ENCODE measurements at places on chromosomes 1 and 21.

GRCh38 chr1:232704694-232705680 lies 75.1 kb upstream of the SIPA1L2 start:
- peak; percentile 94 for DNase-seq

DNA sequence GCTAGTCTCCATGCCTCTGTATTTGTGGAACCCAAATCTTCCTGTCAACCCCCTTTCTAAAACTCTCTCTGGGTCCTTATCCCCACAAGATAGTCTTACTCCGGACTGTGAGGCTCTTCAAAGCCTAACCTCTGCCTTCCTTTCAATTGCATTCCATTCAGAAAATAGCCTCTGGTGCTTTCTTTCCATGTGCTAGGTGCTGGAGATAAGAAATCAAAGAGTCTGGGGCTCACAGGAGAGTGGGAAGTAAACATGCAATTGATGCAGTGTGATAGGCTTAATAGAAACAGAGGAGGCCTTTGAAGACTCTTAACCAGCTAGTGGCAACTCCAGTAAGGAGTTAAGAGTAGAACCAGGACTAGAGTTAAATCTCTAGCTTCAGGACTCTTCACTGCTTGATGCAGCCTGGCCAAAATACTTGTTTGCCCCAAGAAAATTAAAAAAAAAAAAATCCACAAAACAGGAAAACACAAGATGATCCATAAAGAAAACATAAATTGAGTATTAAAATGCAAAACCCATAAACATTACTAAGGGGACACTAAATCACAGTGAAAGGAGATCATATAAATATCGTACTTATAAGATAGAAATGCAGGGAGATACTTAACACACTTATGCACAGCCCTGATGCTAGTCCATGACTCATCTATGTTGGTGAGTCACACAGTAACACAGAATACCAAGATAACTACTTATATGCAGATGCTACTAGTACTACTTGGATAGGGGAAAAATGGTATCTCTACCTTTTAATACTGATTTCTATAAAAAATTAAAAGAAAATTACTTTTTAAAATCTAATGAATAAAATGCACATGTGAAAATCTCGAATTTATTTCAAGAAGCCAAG lies 341.5 kb downstream of the KCNH1 start:
- peak; percentile 69 for DNase-seq

GRCh38 chr1:245901037-245901436 lies 606.0 kb downstream of the SMYD3 start:
- no peak for DNase-seq

DNA sequence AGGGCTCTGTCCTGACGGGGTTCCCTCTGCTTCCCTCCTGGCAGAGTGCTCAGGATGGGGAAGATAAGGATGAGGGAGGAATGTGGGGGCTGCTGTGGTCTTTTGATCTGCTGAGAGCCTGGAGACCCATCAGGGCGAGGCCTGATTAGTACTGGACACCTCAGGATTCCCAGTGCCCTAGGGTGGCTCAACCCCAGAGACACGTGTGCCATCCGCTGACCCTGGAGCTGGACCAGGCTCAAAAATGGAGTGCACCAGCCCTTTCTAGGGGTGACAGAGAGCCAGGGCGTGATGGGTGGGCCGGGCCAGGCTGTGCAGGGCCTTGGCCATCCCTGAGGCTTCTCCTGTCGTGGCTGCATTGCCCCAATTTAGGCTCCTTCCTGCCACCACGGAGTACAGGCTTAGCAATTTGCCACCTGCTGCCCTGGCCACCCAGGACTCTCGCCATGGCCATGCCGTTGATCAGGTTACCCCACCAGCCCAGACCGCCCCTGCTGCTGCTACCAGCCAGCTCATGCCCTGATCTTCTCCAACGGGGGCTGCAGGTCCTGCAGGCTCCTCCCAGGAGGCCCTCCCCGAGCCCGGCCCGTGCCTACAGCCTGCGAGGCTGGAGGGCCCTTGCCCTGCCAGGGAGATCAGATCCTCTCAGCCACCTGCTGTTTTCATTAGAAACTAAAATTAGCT lies 9.5 kb downstream of the WNT4 start:
- DNase-seq: no peak

DNA sequence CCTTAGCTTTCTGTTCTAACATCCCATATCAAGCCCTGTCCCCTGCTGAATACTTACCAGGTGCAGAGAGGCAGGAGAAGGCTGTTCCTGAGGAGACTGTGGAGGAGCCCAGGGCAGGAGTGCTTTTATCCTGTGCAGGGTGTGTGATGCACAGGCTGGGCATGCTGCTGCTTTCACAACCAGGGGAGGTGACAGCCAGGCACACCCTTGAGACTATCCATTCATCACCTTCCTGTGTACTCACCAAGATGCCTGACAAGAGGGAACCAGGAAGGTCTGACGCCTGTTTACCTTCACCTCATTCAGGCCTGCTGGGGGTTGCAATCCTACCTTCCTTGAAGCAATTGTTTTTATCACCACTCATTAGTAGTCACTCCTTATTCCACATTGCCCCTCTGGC lies at the start of gene LCE3E:
Gene LCE3E, minus strand, starts transcription at position 100 of the 400 bp plus-strand sequence. CDS start 572 bp downstream, outside the sequence.
- no peak for DNase-seq

DNA sequence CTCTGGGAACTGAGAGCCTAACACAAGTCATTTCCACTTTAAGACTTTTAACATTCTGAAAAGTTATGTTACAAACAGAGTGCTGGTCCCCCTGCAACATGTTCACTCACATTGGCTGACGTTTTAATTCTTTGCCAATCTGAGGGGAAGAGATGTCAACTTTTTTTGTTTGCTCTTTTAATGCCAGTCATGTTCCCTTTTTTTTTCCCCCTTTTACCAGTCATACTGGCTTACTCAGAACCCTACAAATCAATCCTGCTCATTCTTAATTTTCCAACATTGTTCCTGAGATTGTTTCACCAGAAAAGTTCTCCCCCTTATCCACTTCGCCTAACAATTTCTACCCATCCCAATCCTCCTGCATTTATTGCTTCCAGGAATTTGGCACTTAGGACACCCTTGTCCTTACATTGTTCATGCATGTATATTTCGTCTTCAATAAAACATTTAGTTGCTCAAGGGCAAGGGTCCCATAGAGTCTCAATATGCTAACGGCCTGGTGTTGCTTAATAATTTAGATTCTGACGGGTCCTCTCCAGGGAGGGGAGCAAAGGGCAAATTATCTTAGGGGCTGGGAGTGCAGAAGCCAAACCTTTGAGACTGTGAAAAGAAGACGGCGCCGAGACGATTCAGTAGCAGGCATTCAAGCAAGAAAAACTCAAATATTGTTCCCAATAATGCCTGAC lies 624 bp upstream of the CR1L start:
- no peak for DNase-seq

- DNase-seq: no peak
Measured at GRCh38 chr1:183580281-183580682, 10.0 kb downstream of the NCF2 start.

DNA sequence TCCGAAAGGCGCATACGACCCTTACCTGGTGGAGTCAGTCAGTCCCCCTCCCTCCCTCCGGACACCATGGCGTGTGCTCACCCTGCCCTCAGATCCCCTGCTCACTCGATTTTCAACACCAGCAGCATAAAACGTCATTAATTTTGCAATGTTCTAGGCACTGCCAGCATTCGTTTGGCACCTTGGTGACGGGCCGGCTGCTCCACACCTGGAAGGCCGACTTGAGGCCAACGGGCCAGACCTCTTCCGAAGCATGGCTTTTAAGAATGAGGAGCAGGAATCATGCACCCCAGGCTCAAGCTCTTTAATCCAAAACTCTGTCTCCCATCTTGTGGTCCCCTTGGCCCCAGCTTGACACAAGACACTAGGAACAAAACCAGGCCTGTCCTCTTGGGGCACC lies 33.1 kb downstream of the NPHP4 start:
- DNase-seq: no peak

- DNase-seq: no peak
Measured at GRCh38 chr1:64839732-64840405, 95.0 kb downstream of the RAVER2 start.

DNA sequence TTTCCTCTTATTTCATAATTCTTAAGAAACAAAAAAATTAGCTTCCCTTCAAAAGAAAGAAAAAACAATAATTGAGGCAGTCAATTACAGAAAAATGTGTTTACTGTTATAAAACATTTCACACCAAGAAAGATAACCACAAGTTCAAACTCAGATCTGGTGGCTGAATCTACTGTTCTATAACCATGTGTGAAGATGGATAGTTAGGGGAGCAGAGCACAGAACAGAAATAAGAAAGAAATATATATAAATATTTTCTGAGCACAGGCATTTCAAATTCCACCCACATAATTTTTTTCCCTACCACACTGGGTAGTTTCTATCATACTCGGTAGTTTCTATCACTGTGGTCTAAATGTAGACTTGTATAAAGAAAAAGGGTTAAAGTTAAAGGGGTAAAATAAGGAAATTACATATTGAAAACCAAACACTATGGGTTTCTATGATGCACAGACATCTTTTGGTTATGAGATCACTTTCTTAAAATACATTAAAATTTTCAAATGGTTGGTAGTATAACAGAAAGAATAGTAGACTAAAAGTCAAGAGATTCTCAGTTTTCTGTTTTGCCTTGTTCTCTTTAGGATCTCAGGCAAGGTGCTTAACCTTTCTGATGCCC lies 10.8 kb downstream of the LYST start:
- no peak for DNase-seq

DNA sequence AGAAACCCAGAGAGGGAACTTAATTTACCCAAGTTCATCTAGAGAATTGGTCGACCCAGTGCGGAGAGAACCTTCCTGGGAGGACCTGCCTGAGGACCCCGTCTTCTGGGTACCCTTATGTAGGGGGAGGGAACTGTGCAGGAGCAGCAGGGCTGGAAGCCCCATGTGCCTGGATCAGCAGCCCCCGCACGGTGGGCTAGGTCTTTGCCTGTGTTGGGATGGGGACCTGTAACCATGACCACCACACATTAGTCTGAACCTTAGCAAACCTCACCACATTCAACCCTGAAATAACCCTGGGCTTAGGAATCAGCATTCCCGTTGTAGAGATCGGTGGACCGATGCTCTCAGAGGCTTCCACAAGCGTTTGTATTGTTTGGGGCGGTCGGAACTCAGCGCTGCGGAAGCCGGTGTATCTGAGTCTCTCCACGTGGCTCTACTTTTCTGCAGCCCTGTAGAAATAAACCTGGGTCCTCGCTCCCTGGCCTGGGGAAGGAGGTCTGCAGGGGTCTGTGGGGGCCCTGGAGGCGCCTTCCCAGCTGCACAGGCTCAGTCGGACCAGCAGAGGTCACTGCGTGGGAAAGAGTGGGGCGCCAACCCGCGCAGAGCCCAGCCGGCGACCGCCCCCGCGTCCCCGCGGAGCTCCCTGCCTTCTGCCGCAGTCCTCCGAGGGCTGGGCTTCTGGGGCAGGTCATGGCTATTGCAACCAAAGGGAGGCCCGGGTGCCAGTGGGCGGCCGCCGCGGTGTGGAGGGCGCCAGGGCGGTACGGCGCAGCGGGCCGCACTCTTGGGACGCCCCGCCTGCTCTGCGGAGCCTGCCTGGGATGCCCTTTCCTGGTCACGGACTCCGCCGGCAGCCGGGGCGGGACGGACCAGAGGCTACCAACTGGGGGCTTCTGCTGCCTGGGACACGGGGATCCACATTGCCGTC lies 36.2 kb upstream of the KCNA10 start:
- DNase-seq: peak; percentile 23

- peak; percentile 57 for DNase-seq
Measured at GRCh38 chr1:92960395-92961130, 699 bp downstream of the DIPK1A start.

DNA sequence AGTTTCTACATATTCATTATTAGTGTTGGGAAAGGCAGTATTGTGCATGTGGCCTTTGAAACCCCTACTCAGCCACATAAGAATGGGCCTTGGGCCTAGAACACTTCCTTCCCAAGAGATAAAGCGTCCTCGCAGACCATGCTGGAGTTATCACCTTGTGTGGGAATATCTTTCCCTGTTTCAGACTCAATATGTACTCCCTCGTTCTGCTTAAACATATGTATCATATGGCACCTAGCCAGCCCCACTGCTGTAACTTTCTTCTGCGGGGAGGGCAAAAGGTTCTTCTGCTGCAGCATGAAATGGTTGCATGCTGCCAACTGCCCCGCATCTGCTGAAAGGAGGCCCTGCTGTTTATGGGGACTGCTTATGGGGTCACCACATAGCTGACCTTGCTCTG lies 92.0 kb downstream of the CRB1 start:
- no peak for DNase-seq

DNA sequence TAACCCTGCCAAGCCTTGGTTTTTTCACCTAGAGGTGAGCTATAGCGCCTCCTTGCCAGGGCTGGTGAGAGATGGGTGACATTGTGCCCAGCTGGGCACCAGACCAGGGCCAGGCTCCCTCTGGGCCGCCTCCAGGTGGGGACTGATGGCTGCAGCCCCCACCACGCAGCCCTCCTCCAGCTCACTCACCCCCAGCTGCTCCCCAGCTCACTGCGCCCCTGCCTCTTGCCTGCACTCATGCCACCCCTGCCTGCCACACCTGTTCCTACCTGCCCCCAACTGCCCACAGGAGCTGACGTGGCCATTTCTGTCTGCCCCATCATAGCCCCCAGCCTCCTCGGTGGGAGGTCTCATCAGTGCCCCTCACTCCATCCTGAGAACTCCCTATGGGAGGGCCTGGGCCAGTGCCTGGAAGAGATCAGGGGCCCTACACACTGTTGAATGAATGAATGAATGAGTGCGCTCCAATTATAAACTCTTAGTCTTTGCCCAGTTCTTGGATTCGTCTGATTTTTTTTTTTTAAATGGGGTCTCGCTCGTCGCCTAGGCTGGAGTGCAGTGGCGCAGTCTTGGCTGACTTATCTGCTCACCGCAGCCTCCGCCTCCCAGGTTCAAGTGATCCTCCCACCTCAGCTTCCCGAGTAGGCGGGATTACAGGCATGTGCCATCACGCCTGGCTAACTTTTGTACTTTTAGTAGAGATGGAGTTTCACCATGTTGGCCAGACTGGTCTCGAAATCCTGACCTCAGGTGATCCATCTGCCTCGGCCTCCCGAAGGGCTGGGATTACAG lies 26.4 kb upstream of the VPS13D start:
- no peak for DNase-seq

DNA sequence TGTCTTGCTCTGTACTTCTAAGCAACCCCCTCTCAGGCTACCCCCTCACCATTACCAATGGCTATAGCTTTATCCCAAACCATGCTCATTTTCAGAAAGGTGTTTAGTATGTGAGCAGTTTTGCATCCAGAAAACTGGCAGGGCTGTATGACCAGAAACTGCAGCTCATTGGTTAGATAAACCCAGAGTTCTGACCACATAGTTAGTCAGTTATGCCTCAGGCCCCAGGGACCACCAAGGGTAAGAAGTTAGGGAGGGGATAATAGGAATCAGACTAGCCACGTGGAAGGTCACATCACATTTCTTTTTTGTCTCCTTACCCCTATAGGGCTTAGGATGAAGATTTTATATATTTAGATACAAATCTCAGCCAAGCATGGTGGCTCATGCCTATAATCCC lies 1.2 kb downstream of the ITGA10 start:
- no peak for DNase-seq

DNA sequence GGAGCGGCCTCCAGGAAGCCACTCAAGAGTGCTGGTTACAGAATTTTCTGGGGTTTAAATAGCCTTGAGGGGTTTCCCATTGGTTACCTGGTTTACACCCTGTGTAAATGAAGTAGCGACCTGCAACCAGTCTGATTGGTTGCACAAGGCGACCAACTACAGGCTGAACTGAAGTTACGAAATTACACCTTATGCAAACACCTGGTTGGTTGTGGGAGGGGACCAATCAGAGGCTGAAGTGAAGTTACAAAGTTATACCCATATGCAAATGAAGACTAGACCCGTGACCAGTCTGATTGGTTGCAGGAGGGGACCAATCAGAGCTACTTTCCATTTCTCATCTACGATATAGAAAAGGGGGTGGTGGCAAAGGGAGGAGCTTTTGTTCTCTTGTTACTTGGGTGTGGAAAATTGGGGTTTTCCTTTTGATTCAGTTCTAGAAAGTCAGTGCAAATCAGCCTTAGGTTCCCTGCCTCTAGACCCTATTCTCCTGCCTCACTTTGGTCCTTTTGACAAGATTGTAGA lies 22.2 kb upstream of the C1orf174 start:
- no peak for DNase-seq

Measured in COLO829 (cell line).